ENCODE measurements at places on chromosomes 16 and 17.

GRCh38 chr16:84600343-84601229 is 17.3 kb downstream of the COTL1 start:
- DNase-seq = peak; percentile 49

DNA sequence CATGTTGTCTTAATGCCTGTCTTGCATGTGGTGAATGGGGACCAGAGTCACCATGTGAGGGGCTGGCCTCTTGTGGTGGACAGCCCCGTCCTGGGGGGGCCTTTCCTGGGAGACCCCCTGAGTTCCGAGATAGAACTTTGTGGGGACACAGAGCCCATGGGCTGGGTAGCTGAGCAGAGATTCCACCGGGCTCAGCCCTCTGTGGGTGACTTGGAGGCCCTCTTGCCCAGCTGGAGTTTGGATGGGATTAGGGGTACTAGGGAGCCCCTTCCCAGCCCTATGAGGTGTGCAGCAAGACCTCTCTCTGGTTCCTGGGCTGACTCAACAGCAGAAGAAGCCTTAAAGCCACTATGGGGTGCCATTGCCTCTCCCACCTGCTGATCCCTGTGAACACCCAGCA is 38.1 kb downstream of the MRC2 start:
- no peak for DNase-seq

DNA sequence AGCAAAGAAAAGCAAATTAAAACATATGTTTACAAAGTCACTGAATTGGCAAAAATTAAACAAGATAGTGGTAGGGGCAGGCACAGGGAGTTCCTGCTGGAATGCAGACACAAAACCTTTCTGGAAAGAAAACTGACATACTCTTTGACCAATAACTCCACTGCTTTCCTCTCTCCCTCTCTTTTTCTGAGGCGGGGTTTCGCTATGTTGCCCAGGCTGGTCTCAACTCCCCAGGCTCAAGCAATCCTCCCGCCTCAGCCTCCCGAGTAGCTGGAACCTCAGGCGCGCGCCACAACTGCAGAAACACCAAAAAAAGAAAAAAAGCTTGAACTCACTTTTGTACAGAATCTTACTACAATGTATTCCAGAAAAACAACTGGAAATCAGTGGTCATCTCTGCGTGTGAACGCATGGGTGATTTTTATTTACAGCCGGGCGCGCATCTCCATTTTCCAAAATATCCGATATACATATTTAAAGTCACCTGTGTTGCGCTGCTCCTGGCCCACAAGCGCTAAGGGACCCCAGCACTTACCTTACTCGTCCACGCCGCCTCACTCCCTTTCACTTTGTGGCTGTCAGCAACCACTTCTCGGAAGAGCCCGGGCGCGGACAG is 480 bp downstream of the TXNL4B start:
- DNase-seq = no peak

- no peak for DNase-seq
Observed at GRCh38 chr16:69077251-69077650, 28.2 kb upstream of the HAS3 start.

GRCh38 chr17:8255499-8255898 is 6.4 kb downstream of the PFAS start:
- DNase-seq = no peak

- DNase-seq = no peak
Observed at GRCh38 chr16:70258065-70258464, 6.3 kb upstream of the EXOSC6 start.

- DNase-seq = no peak
Observed at GRCh38 chr17:77489239-77489892, 348.6 kb downstream of the SEC14L1 start.

- peak; percentile 27 for DNase-seq
Observed at GRCh38 chr17:65181237-65182061, 44.3 kb downstream of the RGS9 start.

DNA sequence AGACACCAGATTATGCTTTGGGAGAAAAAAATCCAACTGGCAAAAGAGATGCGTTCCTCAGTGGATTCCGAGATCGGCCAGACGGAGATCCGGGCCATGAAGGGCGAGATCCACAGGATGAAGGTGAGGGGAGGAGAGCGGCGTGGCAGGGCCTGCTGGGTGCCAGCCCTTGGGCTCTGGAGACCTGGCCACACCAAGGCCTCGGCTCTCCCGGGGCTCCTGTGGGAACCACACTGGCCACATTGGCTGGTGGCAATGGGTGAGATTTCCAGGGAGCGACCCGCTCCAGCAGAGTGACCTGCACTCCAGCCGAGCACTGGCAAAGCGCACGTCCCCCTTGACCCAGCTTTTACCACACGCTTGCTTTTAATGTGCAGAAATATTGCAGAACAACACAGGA is 11.6 kb upstream of the GAA start:
- no peak for DNase-seq

DNA sequence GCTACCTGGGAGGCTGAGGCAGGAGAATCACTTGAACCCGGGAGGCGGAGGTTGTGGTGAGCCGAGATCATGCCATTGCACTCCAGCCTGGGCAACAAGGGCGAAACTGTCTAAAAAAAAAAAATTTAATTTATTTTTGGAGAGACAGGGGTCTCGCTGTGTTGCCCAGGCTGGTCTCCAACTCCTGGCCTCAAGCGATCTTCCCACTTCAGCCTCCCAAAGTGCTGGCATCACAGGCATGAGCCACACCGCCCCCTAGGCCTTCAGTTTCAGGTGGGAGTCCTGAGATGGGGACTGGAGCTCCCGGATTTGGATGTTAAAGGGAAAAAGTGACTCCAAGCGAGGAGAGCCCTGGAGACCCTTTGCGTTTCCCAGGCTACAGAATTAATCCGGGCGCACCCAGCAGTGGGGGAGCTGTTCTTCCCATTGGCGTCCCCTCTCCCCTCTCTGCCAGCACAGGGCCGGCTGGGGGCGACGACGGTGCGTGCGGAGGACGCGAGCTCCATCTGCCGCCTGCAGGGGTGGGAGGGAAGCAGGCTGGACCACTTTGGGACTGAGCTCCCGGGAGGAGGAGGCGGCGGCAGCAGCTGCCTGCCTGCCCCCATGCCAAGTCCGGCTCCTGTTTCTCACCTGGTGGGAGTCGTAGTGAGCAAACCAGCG is 49.3 kb upstream of the USP7 start:
- DNase-seq = no peak

DNA sequence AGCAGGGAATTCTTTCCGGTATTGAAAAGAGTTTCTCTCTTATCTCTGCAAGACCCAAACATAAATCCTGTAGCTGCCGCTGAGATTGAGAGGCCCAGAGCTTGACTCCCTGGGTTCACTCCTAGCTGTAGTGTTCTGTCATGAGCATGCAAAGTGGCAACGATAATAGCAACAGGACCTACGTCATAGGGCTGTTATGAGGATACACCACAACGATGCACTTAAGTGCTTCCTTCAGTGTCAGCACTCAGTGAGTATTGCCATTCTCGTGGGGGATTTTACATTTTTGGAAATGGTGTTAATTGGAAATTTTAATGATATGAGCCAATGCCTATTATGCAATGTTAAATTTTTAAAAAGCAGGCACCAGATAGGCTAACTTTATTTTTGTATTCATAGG is 199.8 kb downstream of the CYLD start:
- no peak for DNase-seq

GRCh38 chr17:9169116-9169515 is 147.8 kb downstream of the NTN1 start:
- no peak for DNase-seq

DNA sequence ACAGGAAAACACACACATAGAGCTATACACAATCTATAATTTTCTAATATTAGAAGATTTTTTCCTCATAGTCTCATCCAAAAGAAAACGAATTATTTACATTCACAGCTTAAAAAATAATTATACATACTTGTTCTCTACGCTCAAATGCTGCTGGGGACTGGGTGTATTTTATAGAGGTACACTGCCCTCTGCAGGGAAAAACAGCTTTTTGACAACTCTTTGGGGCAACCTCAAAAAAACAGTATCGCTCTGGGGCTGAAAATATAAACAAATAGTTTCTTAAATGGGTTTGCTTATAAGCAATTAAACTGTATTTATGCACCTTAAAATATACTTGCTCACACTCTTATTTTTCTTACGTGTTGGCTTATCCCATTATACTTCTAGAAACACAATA is 261.8 kb upstream of the PSMD7 start:
- DNase-seq = no peak

DNA sequence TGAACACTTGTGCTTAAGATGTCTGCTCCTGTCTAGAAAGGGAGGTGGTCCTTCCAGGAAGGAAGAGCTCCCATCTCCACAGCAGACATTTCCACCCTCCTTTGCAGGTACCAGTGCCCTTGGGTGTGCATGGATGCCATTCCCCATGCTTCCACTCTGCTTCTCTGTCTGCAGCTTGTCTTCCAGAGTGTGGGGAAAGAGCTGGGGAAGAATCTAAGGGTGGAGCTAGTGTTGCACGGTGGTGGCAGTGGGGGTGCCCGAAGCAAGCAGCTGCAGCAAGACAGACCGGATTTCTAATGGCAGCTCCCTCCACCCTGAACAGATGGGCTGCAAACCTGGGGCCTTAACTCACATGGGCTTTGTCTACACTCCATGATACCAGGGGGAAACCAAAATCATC is 22.6 kb upstream of the HOXB13 start:
- DNase-seq = no peak
